ENCODE measurements at places on chromosomes 2 and 18.

- no peak for DNase-seq
Measured at GRCh38 chr18:79960921-79961526, 3.4 kb upstream of the HSBP1L1 start.

DNA sequence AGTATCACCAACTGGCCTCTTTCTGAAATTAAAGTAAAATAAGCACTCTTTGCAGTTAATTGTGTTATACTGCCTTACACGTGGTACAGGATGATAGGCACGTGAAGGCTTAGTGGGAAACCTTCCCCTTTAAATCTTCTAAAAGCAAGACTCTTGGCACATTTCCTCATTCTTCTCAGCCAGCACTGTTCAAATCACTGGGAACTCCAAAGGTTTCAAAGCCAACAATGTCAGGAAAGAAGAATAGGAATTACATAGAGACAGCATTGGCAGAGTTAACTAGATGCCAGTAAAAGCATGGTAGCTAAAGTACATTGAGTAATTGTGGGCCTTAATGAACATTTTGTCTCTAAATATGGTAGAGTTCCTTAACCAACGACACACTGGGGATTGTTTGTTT is 96.4 kb downstream of the DTNA start:
- DNase-seq = no peak

GRCh38 chr2:7016601-7017211 is 99.5 kb downstream of the RNF144A start:
- DNase-seq = no peak

- no peak for DNase-seq
Measured at GRCh38 chr18:55634545-55634944, 46.6 kb upstream of the TCF4 start.

DNA sequence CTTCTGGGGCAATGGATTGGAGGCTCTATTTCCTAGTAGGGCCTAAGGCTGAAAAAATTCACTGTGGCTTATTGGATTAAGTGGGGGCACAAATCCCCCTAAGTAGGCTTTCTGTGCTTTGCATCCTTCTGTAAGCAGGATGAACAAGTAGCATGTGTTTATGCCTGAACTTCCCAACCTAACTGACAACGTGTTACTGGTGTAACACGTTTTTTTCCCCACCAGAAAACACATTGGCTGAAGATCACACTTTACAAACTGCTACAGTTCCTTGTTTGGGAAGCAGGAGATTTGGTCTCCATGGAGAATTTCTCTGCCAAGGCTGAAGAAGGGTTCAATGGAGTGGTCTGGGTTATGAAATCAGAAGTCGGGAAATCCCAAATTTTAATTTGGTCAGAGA is 7.2 kb upstream of the ITGA6 start:
- DNase-seq = no peak

- DNase-seq = no peak
Measured at GRCh38 chr2:240202586-240202985, 62.1 kb upstream of the OTOS start.

- no peak for DNase-seq
Measured at GRCh38 chr2:76930056-76930744, 592.0 kb downstream of the LRRTM4 start.

GRCh38 chr18:72410399-72410798 is 133.7 kb downstream of the CBLN2 start:
- no peak for DNase-seq

DNA sequence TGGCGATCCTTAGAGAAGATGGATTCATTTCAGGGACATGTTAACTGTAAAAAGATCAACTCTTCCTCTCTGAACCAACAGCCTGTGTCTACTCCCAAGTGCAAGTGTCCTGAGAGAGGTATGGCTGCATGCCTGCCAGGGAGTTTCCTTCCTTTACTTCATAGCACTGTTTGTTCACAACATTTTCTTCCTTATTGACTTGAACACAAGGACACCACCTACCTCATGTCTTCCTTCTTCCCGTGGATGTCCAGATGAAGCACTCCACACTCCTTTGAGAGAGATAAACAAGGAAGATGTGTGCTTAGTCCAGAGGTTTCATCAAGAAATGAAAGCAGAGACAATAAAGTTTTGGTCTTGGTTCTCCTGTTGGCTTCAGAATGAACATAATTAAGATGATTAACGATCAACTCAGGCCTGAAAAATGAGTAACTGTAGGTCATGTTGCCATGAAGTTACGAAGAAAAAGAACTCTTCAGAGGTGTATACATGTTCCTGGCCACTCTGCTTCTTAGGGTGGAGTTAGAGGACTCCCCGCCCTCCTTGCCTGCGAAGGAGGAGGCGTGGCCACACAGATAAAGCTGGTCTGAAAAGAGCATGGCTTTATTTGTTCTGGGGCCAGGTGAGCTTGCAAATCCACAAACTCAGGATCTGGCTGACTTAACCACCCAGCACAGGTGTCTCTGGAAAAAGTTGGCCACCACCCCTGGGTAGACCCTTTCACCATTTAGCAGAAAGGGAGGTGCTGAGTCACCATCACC is 155.0 kb upstream of the KCTD1 start:
- DNase-seq = peak; percentile 20

- no peak for DNase-seq
Measured at GRCh38 chr2:138670734-138671133, 109.5 kb downstream of the NXPH2 start.

DNA sequence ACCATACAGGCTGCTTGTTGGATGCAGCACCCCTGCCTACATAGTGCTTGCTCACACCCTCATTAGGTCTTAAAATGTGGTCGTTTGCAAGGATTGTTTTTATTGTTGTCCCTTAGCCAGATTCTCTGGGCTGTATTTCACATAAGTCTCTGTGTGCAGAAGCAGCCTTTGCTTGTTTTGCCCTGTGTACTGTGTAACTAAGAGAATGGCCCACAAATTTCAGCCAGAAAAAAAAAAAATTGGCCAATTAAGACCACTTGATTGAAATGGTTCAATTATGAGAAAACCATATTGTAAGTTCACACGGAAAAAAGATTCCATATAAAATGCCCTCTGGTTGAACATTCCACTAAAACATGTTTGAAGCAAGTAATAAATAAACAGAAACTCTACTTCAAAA is 377.1 kb upstream of the SOX11 start:
- DNase-seq = no peak

- peak; percentile 27 for DNase-seq
Measured at GRCh38 chr2:158665536-158666302, 129.4 kb upstream of the DAPL1 start.

GRCh38 chr2:239781454-239781853 is 243.7 kb downstream of the NDUFA10 start:
- no peak for DNase-seq

- no peak for DNase-seq
Measured at GRCh38 chr2:236254674-236255073, 9.5 kb downstream of the ASB18 start.

GRCh38 chr2:101887328-101887727 is 104.4 kb upstream of the IL1R2 start:
- no peak for DNase-seq
